ENCODE measurements at places on chromosomes 16 and 17.

DNA sequence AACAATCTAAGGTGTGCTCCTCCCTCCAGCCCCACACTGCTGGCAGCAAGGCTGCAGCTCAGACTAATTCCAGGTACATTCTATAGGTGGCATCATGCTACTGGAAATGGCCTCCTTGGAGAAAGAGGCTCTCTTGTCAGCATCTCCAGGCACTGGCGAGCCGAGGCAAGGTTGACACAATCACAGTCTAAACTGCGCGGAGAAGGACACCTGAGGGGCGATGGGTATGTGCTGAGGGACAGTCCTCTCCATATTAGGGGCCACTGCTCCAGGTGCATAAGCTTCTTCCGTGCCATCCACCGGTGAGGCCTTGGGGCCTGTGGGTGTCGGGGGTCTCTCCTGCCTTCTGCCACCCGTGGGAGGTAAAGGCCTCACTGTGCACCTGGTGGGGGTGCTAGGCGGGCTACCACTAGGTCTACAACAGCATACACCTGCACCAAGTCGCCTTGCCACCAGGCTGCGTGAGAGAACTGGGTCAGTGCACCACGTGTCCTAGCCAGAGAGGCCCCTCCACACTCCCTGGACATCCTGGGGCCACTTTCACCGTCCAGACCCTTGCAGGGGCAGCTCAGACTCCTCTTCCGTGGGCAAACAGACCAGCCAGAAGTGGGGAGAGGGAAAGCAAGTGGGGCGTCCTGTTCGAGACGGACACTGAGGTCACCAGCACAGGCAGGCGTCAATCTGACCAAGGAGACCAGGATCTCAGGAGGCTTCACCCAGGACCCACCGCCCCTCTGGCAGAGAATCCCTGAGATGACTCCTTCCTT, 12.1 kb upstream of the CBX8 start:
- no peak for DNase-seq

GRCh38 chr16:60392380-60392779, 1643.9 kb downstream of the CDH8 start:
- no peak for DNase-seq

GRCh38 chr17:30840771-30841170, 9.0 kb downstream of the ATAD5 start:
- no peak for DNase-seq

GRCh38 chr17:17186551-17187505, 19.3 kb downstream of the PLD6 start:
- DNase-seq: no peak

DNA sequence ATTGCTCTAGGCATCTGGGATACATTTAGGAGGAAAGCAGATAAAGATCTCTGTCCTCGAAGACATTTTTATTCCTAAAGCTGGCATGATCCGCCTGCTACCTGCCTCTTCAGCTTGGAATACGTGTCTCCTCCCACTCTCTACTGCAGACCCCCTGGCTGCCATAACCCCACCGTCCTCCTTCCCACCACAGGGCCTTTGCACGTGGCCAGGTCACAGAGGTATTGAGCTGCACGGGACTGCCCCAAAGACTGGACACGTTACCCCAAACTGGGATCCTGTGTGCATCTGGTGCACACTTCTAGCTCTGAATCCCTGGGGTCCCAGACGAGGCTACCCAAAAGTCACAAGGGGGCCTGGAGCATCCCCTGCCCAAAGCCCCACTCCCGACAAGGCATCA, 351.2 kb upstream of the EEF2KMT start:
- DNase-seq: no peak

DNA sequence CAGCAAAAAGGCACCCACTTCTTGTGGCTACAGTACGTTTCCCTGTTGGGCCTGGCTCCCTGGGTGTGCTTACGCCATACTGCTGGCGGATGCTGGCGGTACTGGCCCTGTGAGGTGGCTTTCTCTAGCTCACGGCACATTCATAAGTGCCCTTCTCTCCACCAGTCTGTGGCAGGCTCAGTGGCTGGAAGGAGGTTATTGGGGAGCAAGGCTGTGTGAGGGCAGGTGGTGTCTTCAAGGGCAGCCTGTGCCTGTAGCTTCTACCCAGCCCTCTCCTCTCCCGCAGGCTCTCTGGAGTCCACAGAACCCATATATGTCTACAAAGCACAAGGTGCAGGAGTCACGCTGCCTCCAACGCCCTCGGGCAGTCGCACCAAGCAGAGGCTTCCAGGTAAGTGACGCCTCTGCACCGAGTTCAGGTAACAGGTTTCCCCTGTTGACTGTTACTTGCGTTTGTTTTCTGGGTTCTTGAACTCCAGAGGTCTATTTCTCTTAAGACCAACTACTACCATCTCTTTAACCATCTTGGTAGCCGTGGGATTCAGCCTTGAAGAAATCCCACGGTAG, 20.6 kb downstream of the NTAN1 start:
- no peak for DNase-seq

DNA sequence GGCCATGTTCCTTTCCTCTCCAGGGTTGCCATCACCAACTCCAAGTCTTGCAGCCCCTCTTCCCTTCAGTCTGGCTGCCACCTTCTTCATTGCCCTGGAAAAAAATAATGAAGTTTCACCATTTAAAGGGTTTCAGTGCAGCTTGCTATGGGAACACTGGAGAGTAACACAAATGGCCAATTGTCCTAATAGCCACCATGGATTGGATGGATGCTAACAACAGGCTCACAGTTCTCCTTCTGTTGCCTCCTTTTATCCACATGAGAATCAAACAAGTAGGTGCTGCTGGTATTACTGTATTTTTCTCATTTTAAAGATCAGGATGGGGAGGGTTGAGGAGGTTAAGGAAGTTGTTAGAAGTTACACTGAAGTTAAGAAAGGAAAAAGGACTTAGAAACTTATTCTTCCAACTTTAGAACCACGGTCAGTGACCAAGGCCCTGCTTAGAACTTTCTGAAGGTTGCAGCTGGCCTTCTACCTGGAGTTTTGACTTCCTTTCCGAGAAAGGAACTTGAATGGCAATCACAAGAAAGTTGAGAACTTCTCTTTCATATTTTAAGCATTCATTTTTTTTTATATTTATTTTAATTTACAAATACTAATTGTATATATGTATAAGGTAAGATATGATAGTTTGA, 198.0 kb upstream of the MAF start:
- no peak for DNase-seq

GRCh38 chr17:82298538-82299421, 18.6 kb downstream of the CD7 start:
- no peak for DNase-seq

DNA sequence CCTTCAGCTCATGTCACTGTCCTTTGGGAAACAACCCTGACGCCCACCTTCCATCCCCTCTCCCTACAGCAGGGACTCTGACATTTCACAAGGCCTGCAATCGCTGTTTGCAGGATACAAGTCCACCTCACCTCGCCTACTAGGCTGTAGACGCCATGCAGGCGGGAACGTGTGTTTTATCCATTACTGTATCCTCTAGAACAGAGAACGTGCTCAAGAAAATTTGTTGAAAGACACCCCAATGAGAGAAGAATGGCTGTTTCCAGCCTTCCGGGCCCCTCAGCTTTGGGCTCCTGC, 1.5 kb upstream of the TTYH2 start:
- DNase-seq: no peak

DNA sequence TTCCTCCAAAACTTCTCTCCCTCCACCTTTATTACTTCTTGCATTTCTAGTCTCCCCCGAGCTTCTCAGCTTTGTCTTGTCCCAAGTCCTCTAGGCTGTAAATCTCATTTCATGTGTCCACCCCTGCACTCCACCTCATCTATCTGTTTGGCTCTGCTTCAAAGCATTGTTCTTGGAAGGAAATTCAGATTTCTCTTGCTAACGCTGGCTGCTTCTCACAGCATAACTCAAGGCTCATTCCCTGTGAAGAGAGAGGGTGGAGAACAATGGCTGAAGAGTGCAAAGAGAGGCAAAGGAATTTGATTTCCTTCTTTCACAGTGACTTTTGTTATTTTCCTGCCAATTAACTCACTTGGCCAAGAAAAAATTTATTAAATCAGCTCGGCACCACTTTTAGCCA, 476.5 kb downstream of the TMEM114 start:
- DNase-seq: no peak

DNA sequence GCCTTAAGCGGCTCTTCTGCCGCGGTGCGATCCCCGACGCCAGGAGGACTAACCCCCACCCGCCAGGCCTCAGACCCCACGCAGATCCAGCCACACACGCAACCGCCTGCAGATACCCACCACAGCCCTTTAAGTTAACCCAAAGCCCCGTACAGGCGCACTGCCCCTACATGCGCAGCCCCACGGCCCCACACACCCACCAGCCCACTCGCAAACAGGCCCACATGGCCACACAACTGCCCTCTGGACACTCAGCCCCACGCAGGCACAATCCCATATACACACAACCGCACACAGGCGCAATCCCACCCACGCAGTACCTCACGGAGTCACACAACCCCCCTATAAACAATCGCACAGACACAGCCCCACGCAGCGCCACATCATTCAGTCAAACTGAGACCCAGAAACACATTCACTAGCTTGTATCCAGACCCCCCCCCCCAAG, 41.7 kb downstream of the RAI1 start:
- DNase-seq: no peak

DNA sequence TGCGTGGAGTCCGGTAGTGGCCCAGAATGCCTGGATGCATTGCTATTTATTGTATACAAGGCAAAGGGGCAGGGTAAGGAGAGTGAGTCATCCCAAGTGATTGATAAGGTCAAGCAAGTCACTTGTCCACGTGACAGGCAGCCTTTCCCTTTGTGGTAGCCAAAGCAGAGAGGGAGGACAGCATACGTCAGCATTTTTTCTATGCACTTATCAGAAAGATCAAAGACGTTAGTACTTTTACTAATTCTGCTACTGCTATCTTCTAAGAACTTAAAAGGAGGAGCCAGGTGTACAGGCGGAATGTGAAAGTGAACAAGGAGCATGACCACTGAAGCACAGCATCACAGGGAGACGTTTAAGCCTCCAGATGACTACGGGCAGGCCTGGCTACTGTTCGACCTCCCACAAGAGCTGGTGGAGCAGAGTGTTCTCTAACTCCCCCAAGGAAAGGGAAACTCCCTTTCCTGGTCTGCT, 47.9 kb upstream of the ARL4D start:
- DNase-seq: no peak

- DNase-seq: no peak
Observed at GRCh38 chr16:57844416-57845030, 42.2 kb upstream of the KIFC3 start.

GRCh38 chr16:88913001-88913612, 46.6 kb upstream of the PABPN1L start:
- no peak for DNase-seq

GRCh38 chr17:57107498-57108101, 22.6 kb downstream of the AKAP1 start:
- DNase-seq: no peak

- DNase-seq: no peak
Observed at GRCh38 chr17:55783684-55784245, 32.9 kb downstream of the PCTP start.

- DNase-seq: no peak
Observed at GRCh38 chr17:80025140-80025539, 10.5 kb downstream of the TBC1D16 start.

GRCh38 chr17:65750631-65751115, 189.2 kb upstream of the AXIN2 start:
- no peak for DNase-seq

- DNase-seq: no peak
Observed at GRCh38 chr17:71208111-71208704, 912.6 kb upstream of the SOX9 start.

DNA sequence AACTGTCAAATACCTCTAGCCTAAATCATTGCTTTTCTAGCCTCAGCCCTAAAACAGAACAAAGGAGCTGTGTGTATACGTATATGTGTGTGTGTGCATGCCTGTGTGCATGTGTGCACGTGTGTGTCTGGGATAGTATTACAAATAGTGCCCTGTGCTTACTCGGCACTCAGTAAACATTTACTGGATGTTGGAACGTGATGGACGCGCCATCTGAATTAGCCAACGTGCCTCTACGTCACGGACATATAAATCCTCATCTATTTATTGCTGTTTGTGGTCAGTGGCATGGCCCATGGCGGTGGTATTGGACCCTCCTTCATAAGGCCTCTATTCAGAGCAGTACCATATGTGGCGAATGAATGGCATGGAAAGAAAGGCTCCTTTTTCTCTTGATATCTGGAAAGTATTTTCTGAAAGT, 37.5 kb downstream of the WWP2 start:
- DNase-seq: no peak

- no peak for DNase-seq
Observed at GRCh38 chr16:75262104-75262799, 10.8 kb upstream of the BCAR1 start.

DNA sequence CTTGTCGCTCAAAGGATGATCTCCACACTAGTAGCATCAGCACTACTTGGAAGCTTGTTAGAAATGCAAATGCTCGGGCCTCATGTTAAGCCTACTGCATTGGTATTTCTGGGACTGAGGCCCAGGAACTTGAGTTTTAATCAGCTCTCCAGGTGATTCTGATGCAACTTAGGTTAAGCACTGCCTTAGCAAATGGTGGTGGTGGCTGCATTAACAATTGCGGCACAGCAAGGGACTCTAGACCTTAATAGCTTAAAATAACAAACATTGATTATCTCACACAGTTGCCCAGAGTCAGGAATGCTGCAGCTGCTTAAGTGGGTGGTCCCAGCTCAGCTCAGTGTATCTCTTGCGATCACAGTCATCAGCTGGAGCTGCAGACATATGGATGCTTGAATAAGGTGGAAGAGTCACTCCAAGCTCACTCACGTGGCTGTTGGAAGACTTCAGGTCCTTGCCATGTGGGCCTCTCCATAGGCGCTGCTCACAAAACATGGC, 25.8 kb downstream of the HS3ST3A1 start:
- no peak for DNase-seq

DNA sequence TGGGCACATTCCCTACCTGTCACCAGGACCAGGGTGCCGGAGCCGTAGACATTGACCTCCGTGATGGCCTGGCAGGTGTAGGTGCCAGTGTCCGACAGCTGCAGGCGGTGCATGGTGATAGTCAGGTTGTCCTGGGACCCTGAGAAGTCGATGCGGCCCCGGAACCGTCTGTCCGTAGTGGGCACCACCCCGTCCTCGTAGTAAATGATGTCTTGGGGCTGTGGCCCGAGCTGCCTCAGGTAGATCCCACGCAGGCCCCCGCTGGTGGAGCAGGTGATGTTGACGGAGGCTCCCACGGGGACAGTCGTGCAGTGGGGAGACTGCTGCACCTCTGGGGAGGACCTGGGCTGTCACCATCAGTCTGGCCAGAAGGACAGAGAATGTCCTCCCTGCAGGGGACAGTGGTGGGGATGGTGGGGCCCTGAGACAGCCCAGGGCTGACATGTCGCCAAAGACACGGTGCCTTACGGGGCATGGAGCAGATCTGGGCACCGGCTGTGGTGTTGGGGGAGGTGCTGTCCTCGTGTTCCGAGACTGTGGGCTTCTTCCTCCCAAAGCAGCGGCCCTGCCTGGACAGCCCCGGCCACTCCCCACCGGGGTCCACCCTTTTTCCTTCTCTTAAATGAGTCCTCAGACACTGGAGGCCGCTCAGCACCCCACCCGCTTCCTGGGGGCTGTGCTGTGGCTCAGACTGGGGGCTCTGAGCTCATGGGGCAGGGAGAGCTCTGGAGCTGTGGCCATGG, 586 bp downstream of the CD7 start:
- DNase-seq: no peak
